ENCODE measurements at places on chromosomes 11 and 22.

- peak; percentile 86 for ATAC-seq
Measured at GRCh38 chr22:21972293-21972779, 10.3 kb downstream of the TOP3B start.

DNA sequence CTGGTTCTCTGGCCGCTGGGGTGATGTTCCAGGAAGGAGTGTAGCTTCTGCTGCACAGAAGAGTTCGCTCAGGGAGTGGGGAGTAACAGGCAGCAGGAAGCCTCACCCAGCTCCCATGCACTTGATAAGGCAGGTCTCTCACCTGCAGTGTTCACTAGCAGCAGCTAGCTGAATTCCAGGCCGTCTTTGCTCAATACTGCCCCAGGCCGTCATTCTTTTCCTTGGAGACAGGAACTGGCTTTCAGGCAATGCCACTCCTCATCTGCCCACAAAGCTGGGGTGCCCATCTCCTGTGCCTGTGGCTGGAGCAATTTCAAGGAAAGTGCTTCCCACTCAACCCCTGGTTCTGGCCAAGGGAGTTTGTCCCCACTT, 66.1 kb downstream of the ARHGAP42 start:
- ATAC-seq, result no peak

- ATAC-seq, result peak; percentile 69
Measured at GRCh38 chr11:20060181-20060580, 100.1 kb downstream of the DBX1 start.

- no peak for ATAC-seq
Measured at GRCh38 chr22:21064917-21065864, 19.4 kb downstream of the LRRC74B start.

DNA sequence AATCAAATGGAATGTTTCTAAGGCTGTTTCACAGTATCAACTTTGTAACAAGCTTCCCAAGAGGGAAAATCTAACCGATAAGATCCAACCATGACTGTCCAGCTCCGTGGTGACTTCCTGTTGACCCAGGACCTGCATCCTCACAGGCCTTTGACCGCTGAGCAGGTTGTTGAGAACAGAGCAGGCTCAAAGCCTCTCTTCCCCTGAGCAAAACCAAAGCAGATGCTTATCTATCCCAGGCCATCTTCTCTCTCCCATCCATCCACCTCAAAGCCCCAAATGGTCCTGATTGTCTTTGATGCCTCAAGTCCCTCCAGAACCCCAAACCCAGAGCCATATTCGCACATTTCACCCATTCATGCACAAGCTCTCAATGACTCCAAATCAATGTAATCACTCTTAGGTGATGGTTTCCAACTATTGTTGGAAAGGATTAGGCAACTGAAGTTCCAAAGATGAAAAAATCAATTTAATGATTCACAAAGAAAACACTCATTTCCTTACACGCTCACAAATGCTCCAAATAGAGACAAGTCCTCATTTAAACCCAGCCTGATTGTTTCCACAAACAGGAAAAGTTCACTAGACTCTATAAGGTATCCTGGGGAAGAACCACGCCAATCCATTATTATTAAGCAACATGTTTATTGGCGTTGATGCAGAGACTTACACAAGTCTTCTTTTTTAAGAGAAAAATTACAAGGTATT, 48.7 kb downstream of the C11orf58 start:
- ATAC-seq, result no peak

GRCh38 chr11:35066783-35067423, 72.1 kb upstream of the CD44 start:
- no peak for ATAC-seq

GRCh38 chr11:16933756-16934603, 80.2 kb downstream of the PLEKHA7 start:
- no peak for ATAC-seq

- peak; percentile 32 for ATAC-seq
Measured at GRCh38 chr11:638631-639331, 1.7 kb downstream of the DRD4 start.

- no peak for ATAC-seq
Measured at GRCh38 chr22:38132794-38133193, 22.3 kb upstream of the BAIAP2L2 start.

- ATAC-seq, result peak; percentile 91
Measured at GRCh38 chr11:34192481-34193401, 87.3 kb downstream of the NAT10 start.

- no peak for ATAC-seq
Measured at GRCh38 chr22:17580441-17581031, 17.2 kb downstream of the SLC25A18 start.

GRCh38 chr11:15095736-15096228, 18.9 kb upstream of the INSC start:
- ATAC-seq, result no peak

GRCh38 chr11:23490557-23491235, 630.4 kb upstream of the CCDC179 start:
- ATAC-seq, result no peak

GRCh38 chr11:116895048-116895757, 57.8 kb upstream of the APOA1 start:
- ATAC-seq, result no peak

GRCh38 chr11:10798330-10798928, 10.3 kb downstream of the EIF4G2 start:
- ATAC-seq, result no peak

DNA sequence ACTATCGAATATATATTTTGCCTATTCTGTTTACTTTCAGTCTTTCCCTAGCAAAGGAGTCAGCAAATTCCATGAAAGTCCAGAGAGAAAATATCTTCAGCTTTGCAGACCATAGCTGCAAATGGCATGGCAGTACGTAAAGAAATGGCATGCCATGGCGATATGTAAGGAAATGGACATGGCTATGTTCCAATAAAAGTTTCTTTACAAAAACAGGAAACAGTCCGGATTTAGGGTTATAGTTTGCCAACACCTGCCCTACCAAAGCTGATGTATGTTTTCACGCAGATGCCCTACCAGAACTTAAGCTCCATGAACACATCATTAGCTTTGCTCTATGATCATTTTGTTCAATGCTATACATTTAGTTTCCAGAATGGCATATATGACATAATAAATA, 19.5 kb downstream of the KIAA0930 start:
- ATAC-seq, result no peak

DNA sequence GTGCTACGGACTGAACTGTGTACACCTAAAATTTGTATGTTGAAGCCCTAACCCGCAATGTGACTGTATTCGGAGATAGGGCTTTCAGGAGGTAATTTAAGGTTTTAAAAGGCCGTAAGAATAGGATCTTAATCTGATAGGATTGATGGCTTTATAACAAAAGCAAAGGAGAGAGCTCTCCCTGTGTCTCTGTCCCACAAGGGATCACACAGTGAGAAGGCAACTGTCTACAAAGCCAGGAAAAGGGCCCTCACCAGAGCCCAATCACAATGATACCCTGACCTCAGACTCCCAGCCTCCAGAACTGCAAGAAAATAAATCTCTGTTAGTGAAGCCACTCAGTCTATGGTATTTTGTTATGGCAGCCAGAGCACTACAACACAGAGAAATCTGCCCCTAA, 208.7 kb upstream of the ZC3H12C start:
- no peak for ATAC-seq

GRCh38 chr22:44313385-44314006, 745 bp upstream of the SHISAL1 start:
- ATAC-seq, result no peak

- no peak for ATAC-seq
Measured at GRCh38 chr11:76459299-76459698, 14.5 kb downstream of the EMSY start.

GRCh38 chr22:17199003-17199731, 20.1 kb downstream of the ADA2 start:
- peak; percentile 54 for ATAC-seq

DNA sequence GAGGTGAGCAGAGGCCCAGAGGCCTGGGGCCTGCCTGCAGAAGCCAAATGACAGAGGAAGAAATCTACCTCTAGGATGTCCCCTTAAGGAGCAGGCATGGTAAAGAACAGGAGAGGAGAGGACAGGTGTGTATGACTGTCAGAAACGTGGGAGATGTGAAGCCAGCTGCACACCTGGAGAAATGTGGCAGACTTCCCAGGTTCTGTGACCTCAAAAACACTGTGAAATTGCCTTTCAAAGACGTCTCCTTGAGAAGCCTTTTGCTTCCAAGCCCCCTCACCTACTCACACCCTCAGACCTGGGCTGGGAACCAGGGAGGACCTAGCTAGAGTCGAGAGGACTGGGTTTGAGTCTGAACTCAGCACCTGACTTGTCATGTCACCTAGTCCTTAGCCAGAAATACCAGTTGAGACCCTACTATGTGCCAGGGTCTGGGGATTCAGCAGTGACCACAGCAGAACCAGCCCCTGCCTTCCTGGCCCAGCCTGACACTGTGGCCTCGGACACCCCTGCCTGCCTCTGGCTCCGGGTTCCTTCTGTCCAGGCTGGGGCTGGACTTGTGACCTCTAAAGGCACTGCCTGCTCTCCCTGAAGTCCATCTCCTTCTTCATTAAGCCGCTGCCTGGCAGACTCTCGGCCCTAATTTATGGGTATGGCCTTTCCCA, 5.6 kb downstream of the TPBGL start:
- ATAC-seq, result peak; percentile 21

DNA sequence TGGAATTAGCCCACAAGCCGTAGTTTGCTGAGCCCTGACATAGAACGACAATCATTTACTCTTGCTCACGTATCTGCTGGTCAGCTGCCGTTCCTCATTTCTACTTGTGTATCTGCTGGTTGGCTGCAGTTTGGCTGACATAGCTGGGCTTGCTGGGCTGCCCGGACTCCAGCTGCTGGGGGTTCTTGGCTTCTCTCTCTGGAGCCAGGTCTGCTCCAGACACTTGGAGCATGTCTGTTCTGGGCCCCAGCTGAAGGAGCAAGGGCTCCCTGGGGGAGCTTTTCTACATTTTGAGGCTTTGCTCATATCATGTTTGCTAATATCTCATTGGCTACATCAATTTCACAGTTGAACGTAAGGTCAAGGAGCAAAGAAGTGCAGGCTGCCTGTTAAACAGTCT, 47.3 kb downstream of the PRDM11 start:
- ATAC-seq, result no peak

DNA sequence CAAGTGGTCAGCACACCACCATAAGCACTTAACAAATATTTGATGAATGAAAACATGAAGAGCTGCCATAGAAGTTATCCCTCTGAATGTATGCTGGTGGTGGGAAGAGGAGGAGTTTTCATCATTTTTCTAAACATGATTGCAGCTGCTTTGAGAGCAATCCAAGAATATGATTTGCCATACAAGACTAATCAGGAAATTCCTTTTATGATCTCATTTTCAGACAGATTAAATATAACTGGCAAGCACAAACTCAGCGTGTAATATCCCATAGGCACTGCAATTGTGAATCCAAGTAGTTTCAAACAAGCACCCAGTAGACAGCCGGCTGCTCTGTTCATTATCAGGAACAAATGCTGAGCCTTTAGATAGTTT, 505.7 kb upstream of the LUZP2 start:
- ATAC-seq, result no peak

DNA sequence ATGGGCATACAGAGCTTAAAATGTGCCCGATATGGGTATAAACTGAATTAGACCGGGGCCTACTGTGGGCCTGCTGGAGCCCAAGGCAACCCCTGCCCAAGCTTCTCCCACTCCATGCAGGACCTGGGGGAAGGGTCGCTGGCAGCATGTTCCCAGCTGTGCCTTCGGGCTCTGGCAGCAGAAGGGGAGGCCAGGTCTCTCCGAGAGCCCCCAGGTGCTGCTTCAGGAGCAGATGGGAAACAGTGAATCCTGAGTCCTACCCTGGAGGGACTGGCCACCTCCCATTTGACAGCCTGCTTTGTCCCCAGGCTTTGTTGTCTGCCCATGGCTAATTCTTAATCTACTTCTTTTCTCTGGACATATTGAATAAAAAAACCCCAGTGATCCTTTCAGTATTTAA, 315.6 kb upstream of the B3GAT1 start:
- ATAC-seq, result no peak

GRCh38 chr22:29998627-29999384, 81.5 kb upstream of the HORMAD2 start:
- no peak for ATAC-seq

DNA sequence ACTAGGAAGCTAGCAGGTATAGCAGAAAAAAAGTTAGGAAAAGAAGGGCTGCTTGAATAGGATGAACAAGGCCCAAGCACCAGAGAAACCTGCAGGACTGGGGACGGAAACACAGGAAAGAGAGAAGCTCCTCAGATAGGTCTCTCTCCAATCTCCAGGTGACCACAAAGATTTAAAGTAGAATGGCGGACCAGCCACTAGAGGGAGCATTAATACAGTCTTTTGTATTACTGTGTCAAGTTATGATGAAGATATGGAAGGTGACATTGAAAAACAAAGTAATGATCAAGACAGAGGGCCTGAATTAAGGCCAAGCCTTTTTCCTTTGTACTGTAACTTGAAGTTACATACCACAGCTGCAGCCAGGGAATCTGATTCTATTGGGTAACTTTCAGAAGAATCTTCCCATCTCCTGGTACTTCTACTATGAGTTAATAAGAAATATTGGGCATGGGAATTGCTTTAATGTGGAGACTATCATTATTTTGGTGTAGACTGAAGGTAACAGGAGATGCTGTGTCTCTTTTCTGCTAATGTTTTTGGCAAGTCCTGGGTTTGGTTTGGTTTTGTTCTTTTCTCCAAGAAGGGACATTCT, 33.8 kb downstream of the OR2AG2 start:
- no peak for ATAC-seq

GRCh38 chr11:16363706-16364105, 7.4 kb upstream of the SOX6 start:
- ATAC-seq, result no peak

DNA sequence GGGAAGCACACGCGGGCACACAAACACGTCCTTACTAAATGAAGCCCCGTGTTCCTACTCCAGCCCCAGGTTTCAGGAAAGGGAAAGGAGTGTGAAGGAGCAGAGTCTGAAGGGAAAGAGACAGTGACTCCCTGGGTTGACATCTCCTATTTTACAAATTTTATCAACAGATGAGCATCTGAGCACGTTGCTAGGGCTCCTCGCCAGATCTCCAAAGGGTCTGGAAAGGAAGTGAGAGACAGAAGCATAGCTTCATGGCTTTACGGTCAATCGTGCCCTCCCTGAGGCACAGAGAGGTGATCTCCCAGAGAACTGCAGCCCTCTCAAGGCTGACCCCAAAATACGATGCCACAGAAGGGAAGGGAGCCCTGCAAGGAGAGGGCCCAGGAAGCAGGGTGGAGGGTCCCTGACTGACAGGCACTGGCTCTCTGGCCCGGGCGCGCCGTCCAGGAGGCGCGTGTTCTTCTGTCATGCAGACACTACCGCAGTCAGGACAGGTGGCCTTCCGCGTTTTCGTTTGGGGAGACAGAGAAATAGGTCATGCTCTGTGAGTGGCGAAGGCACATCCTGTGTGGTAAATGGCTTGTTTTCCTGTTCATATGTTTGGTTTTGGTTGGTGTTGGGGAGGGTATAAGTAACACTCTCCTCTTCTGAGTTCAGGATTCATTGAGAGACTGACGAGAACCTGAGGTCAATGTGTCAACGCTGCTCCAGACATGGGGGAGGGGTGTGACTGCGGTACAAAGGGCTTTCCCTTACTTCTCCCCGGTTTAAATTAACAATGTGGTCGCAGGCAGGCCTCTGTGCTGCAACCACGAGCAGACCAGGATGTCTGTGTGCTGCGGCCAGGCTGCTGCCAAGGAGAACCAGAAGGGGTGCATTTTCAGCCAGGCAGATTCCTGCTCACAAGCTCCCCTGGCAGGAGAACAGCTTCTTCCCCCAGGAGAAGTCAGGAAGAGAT, 813.3 kb downstream of the OPCML start:
- ATAC-seq, result no peak

- no peak for ATAC-seq
Measured at GRCh38 chr22:22700631-22701030, 56.2 kb downstream of the GGTLC2 start.

GRCh38 chr11:65133724-65134123, 595 bp downstream of the SYVN1 start:
- ATAC-seq, result no peak

GRCh38 chr11:30420233-30420787, 97.4 kb downstream of the ARL14EP start:
- ATAC-seq, result no peak
